ENCODE measurements at places on chromosomes 13 and 19.
A peak's percentile ranks its signal among the peaks of the same experiment; 100 is the strongest.

DNA sequence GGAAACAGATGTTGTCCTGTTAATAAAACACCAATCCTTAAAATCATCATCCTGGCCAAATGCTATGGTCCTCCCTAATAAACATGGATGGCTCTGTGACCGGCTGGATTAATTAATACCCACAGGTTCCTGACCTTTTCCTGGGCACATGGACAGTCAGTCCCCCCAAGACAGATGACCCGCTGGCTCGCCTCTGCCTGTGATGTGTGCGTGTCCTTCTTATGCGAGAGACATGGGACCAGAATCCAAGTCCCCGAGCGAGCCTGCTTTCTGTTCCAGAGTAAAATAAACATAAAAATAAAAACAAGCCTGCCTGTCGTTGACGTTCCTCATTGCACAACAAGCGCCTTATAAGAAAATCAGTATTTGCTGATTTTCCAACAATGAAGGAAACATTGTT lies 378.3 kb upstream of the TSHZ3 start:
- DNase-seq: no peak

- DNase-seq: no peak
Observed at GRCh38 chr19:5698635-5699422, 8.7 kb downstream of the RPL36 start.

GRCh38 chr13:51000571-51001260 lies 91.1 kb downstream of the RNASEH2B start:
- DNase-seq: peak; percentile 12

DNA sequence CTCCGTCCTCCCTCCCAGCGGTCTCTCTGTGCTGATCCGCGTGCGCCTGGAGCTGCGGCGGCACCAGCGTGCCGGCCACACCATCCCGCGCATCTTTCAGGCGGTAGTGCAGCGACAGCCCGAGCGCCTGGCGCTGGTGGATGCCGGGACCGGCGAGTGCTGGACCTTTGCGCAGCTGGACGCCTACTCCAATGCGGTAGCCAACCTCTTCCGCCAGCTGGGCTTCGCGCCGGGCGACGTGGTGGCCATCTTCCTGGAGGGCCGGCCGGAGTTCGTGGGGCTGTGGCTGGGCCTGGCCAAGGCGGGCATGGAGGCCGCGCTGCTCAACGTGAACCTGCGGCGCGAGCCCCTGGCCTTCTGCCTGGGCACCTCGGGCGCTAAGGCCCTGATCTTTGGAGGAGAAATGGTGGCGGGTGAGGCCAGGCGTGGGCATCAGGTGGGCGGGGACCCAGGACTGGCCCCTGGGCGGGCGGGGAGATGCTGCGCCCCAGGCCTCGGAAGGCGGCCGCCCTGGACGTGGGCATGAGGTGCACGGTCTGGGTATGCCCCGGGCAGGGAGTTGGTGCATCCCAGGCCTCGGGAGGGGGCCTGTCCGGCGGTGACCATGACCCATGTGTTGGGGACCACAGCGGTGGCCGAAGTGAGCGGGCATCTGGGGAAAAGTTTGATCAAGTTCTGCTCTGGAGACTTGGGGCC lies 16.4 kb downstream of the SLC27A1 start:
- no peak for DNase-seq

GRCh38 chr13:73664851-73665250 lies 469.4 kb downstream of the KLF12 start:
- no peak for DNase-seq

- DNase-seq: no peak
Observed at GRCh38 chr19:41089959-41090358, 1.7 kb downstream of the CYP2A13 start.

DNA sequence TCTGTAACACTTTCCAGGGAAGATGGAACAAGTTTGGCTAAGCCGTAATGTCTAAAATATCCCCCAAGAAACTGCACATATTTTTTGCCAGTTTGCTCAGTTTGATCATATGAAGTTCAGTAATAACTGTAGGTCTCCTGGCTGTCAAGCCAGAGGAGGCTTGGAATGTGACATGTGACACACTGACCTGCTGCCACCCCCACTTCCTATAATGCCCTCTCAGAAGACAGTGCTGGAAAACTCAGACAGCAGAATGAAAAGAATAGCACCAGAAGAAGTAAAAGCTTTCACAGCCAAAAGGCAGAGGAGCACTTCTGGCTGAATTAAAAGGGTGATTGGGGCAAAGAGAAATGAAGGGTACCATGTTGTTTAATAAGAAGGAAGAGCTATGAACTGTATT lies 67.4 kb upstream of the UBAC2 start:
- DNase-seq: no peak

GRCh38 chr13:79530270-79530669 lies 49.3 kb downstream of the NDFIP2 start:
- DNase-seq: no peak

Measured in HFFc6 (cell line).